KBM-7 (cell line): ENCODE measurements at places on chromosomes 5 and 9.

DNA sequence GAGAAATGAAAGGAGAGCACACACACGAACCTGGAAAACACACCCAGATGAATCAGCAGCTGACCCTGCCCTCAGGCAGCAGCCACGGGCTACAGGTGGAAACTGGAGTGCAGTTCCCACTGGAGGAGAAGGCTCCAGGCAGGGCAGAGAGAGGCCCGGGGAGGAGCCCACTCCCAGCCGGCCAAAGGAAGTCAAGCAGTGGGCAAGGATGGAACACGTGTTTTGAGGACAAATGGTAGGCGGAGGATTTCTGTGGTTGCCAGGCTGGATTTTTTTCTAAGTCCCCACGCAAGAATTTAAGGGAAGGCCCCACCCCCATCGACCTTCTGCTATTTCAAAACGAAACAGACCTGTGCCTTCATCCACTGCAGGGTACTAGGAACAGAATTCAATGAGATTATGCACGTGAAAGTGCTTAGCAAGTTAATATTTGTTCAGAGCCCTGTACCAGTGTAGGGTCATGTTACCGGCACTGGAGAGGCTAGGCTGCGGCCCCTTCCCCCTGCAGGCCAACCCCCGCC lies 6.8 kb downstream of the EPB41L4B start:
- DNase-seq: no peak

GRCh38 chr9:85960688-85961093 lies 19.7 kb downstream of the NAA35 start:
- DNase-seq: no peak

- no peak for DNase-seq
Observed at GRCh38 chr5:65068410-65068809, 299.7 kb downstream of the CWC27 start.

DNA sequence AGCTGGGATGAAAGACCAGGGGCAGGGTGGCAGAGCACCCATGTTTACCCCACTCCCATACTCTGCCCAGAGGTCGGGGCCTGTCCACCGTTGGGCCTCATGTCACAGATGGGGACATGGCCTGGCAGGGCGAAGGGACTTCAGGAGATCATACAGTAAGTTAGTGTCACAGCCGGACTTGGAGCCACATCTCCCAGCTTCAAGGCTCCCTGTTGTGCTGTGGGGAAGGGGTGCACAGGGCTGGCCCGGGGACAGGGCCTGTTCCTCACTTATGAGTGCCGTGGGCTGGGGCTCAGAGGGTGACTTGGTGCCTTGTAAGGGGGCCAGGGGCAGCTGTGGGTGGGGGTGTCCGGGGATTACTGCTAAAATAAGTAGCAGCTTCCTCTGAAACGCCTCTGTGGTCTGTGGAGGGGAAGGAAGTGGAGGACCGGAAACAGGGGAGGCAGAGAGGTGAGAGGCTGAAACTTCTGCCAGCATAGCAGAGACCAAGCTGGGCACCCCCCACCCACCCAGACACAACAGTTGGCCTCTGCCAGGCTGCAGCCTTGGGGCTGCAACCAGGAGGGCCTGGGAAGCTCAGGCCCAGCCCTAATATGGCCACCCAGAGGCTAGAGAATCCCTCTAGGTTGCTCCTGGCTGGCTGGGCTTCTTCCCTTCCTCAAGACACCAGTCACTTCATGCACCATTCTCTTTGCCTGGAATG lies 41.1 kb upstream of the NEK6 start:
- peak; percentile 93 for DNase-seq

DNA sequence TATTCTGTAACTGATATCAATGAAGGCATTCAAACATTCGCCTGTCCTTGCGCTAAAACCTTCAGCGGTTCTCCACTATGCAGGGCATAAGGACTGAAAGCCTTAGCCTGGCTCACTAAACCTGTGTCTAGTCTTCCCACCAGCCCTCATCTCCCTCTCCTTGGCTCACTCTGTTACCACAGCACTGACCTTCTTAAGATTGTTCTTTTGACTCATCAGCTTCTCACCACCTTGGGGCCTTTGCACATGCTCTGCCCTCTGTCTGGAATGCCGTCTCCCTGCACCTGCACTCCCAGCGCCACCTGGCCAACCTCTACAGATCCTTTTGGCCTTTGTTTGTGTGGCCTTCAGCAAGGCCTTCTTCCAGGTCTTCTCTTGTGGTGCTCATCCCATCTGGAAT lies 131.8 kb upstream of the IER5L start:
- no peak for DNase-seq

DNA sequence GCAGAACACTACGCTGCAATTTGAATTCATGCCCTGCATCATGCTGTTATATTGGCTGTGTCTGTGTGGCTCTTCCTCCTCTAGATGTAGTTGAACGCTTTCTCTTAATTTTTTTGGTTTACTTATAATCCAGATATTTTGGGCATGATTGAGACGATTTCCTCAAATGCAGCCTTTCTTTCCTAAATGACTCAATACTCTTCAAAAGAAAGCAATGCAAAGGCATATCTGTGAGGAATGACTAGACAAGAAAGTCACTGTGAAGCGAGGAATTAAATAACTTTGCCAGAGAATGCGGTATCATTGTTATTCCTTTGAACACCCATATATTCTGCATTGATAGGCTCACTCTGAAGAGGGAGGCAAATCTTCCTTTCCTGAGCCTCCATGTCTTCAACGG lies 152.8 kb downstream of the YIPF5 start:
- DNase-seq: no peak

DNA sequence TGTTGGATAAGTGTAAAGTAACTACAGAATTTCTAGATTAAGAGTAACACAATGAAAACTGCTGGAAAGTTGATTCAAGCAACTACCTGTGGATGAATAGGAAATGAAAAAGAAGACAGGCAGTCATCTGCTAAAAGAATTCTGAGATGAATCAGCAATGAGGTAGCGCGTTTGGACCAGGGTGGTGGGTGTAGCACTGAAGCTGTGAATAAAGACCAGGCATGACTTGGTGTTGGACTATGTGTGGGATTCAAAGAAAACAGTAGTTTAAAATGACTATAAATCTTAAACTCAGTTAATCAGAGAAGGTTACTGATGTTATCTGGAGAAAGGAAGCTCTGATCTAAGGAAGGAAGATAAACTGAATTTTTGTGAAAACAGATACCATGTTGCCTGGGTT lies 159.8 kb downstream of the FBN2 start:
- DNase-seq: no peak

GRCh38 chr5:141850244-141850768 lies 27.9 kb downstream of the PCDH1 start:
- no peak for DNase-seq

DNA sequence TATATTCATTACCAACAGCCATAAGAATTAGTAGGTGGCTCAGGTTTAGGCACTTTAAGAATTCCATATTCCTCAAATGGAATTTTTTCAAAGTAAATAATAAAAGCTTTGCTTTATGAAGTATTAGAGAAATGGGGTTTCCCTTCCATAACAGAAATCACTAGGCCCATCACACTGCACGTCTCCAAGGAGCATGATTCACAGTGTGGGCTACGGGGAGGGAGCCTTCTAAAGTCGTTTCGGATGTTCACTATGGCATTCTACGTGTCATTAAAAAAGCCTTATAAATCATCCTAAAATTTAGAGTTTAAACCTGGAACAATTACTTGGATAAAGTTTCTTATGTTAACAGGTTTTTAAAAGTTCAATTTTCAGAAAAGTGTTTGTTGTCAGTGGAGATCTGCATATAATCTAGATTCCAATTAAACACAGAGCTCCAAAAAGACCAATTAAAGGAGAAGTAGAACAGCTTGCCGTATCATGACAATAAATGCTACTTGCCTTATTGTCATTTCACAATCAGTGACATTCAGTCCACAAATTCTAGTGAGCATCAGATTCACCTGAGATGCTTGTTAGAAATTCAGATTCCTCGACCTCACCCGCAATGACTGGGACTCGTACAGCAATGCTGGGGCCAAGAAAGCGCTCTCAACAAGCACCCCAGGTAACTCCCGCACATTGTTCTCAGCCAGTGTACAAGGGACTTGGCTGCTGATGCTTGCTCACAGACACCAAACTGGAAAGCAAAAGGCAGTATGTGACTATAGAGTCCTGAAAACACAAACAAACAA lies 115.7 kb downstream of the NFIB start:
- no peak for DNase-seq
